Stimulated activated CD4-positive, alpha-beta T cell treated with anti-CD3 and anti-CD28 coated beads, Interleukin-2, amount 100 ng/mL, for 48 hours (primary cell): ENCODE measurements at places on chromosomes 13 and 19.

- DNase-seq = no peak
These were observed 112.4 kb upstream of the WASF3 start for GRCh38 chr13:26445092-26445491.

GRCh38 chr19:31264041-31264778 lies 85.0 kb downstream of the TSHZ3 start:
- no peak for DNase-seq

DNA sequence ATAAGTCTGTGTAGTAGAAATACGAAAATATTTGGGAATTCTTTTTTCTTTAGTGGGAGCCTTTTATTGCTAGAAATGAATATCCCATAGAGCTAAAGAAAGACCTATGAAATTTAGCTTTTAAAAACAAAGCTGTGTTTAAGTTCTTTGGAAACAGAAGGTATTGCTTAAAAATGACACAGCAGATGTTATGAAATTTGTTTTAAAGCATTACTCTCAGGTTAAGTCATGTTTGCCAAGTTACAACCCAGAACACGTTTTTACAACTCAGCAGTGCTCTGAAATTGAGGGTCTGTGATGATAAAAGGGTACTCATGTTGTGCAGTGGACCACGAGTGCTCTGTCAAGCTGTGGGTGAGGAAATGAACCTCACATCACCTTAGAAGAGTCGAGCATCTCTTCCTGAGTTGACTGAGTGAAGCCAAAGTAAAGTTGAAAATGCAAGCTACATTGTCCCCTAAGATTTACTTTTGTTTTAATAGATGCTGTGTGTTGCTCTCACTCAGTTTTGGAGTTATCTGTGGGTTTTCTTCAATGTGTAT lies 161.1 kb downstream of the SHISA2 start:
- DNase-seq = no peak

- no peak for DNase-seq
These were observed 270.8 kb downstream of the SPRY2 start for GRCh38 chr13:80070024-80070703.

GRCh38 chr19:10388957-10389356 lies 8.6 kb upstream of the TYK2 start:
- DNase-seq = peak; percentile 87

DNA sequence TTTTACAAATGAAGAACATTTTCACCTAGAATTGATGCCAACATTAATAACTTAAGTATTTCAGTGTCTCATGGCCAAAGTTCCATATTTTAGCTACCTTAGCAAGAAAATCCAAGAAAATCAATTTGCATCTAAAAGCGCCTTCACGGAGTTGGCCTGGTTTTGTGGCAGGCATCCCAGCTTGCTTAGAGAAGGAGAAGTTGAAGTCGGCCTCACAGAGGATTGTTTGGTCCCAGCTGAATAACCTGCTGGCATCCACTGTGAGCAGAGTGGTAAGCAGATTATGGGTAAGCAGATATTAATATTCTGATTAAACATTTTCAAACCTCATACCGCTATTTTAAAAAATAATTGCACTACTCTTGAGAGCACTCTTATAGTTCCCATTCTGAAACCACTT lies 62.3 kb upstream of the STARD13 start:
- no peak for DNase-seq

- no peak for DNase-seq
These were observed 3.8 kb downstream of the BLVRB start for GRCh38 chr19:40461669-40462221.

GRCh38 chr13:98098516-98098915 lies 44.4 kb upstream of the FARP1 start:
- no peak for DNase-seq

GRCh38 chr13:109584844-109585361 lies 201.5 kb downstream of the IRS2 start:
- no peak for DNase-seq

- DNase-seq = no peak
These were observed 8.9 kb downstream of the NDUFB7 start for GRCh38 chr19:14562660-14563589.

DNA sequence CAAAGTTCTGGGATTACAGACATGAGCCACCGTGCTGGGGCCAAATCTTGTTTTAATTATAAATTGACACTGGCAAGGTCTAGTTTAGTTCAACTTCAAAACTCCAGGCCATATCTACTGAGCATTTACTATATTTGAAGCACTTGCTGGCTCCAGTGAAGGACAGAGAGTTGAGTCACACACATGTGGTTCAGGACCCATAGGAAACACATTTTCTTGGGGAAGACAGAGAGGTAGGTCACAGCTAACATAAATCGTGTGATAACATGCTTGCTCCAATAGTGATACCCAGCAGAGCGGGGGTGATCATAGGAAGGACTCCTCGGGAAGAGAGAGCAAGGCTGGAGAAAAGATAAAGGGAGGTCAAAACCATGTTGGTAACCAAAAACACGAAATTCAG lies 170.6 kb upstream of the TSC22D1 start:
- no peak for DNase-seq

DNA sequence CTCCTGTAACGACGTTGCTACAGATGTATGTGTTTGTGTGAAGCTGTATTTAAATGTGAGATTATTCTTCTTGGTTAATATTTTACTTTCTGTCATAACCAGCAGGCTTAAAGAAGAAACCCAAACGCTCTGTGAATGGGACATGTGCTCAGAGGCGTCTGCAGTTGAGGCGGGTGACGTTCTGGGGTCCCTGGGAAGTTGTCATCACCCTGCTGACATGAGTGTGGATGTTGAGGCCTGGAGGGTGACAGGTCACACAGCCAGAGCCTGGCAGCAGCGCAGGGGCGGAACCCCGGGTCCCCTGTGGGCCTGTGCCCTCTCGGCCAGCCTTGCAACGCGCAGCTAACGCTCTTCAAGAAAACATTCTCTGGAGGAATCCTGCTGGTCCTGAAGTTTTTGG lies 16.6 kb downstream of the RASA3 start:
- DNase-seq = no peak

- no peak for DNase-seq
These were observed 37.3 kb downstream of the SOX1 start for GRCh38 chr13:112103961-112104880.

DNA sequence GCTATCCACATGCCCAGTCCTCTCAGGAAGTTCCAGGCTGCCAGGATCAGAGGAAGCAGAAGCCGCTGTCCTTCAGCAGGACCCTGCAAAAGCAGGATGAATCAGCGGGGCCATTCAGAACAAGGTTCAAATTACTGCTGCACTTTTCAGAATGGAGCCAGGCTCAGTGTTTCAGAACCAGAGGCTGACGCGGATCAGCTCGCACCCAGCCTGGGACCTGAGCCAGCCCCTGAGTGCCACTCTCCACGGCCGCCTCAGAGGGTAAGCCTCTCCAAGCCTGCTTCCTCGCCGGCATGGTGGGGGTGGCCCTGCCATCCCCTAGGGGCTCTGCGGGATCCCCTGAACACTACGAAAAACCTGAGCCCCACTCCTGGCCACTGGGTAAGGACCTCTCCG lies 24.7 kb downstream of the RASA3 start:
- no peak for DNase-seq

GRCh38 chr13:38415233-38415632 lies 65.6 kb downstream of the UFM1 start:
- no peak for DNase-seq

DNA sequence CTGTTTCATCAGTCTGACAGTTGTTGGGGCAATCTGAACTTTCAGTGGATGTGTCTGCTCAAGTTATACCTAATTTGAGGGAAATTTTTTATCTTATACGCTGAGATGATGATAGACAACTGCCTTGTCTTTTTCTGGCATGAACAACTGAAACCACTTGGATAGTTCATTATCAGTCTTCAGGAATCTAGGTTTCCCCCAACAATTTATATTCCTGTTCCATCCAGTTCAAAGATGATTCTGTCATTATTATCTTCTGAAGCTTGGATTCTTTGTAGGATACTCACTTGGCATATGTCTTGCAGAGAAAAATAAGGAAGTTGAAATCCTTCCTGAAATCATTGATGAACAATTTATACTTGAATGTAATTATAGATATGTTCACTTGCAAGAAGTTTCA lies 193.7 kb downstream of the LMO7 start:
- DNase-seq = no peak

- no peak for DNase-seq
These were observed 34.3 kb downstream of the SERP2 start for GRCh38 chr13:44407891-44408290.

- DNase-seq = no peak
These were observed 251.0 kb upstream of the STARD13 start for GRCh38 chr13:33536601-33537000.

DNA sequence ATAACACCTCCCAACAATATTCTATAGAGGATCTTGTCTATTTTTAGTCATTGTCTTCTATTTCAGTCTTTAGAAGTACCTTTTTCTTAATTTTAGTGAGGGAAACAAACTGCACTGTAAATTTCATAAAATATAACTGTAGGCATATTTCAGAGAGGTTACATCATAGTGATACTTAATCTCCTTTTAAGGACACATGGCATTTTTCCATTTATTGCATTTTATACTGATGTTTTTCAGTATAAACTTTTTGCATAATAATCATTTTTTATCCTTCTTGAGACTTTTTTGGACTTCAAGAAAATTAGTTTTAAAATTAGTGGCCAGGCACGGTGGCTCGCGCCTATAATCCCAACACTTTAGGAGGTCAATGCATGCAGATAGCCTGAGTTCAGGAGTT lies 6.6 kb downstream of the ZNF700 start:
- DNase-seq = no peak

DNA sequence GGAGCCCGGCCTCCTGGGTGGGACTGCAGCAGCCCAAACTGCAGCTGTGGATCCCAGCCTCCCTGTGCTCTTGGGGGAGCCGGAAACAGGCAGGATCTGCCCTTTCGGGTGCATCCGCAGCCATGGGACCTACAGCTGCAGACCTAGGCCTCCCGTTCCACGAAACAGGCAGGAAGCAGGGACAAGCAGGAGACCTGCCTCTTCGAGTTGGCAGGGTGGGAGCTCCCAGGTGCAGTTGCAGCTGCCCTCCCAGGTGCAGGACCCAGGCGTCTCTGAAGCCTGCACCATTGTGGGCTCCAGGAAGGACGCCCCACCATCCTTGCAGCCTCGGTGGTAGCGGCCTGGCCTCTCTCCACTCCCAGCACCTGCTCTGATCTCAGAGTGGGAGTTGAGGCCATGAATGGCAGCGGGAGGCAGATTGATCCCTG lies 189.0 kb upstream of the KLHL1 start:
- DNase-seq = no peak

DNA sequence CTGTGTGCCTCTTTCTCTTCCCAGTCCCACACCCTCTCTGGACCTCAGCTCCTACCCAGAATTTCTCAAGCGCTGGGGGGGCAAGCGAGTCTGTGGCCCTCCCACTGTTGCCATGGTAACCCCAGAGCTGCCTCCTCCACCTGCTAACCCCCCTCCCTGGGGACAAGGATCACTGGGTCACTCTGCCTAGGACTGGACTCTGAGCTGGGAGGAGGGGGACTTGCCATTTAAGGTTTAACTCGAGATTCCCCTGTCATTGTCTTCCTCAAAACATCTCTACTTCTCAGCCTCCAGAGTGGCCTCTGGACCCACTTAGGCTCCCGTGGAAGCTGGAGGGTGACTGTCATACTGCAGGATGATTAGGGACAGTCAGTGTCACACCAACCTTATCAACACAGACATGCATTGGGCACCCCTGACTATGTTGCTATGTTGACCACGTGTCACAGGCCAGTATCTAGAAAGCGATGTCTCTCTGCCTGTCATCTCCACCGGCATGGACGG lies 2.2 kb downstream of the PALM3 start:
- DNase-seq = no peak

- DNase-seq = no peak
These were observed 70.5 kb downstream of the MLLT1 start for GRCh38 chr19:6209233-6209632.
